ENCODE measurements at places on chromosomes 3 and 15. TPM values are rescaled to one million over a fixed set of nuclear protein-coding genes. Genes with fewer than 3 reads are reported as not detected.

GRCh38 chr15:45993508-45993907, 358.7 kb downstream of the SQOR start:
- DNase-seq = no peak

The SERINC4 gene
- total RNA-seq = 0.29 TPM

The PLD1 gene
- total RNA-seq = 65.9 TPM

DNA sequence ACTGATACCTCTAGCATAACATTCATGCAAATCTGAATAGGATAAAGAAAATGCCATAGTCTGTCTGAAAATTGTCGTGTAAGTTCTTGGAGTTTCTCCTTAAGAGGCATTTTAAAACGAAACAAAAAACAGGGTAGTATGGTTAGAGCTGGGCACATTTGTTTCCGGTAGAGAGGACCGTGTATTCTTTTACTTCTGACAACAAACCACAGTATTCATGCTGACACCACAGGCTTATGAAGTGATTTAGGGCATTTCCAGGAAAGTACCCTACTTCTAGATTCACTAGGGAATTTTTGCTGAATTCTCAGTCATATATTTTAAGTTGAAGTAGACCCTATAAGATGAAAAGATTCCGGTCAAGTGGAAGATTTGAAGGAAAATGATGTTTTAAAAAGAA, 541.3 kb downstream of the UNC13C start:
- no peak for DNase-seq

GRCh38 chr3:150292891-150293290, 115.2 kb upstream of the TSC22D2 start:
- no peak for DNase-seq

GRCh38 chr15:70488002-70488605, 275.3 kb downstream of the UACA start:
- peak; percentile 58 for DNase-seq

GRCh38 chr3:128380719-128381118, 86.0 kb downstream of the DNAJB8 start:
- peak; percentile 21 for DNase-seq

DNA sequence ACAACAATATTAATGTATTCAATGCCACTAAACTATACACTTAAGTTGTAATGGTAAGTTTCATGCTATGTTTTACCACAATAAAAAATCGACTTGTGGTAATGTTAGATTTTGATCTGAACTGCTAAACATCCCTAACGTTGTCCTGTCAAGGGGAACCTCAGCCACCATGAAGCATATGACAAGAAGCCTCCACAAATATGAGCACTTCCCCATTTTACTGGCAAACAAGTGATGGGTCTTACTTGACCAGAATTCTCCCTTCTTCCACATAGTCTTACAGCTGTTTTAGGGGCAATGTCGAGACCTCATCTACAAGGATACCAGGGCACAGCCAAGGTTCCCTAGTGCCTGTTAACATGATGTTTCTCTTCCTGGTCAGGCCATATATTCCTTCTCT, 124.2 kb upstream of the ABI3BP start:
- no peak for DNase-seq

GRCh38 chr3:185988816-185989175, 51.0 kb upstream of the TRA2B start:
- no peak for DNase-seq

DNA sequence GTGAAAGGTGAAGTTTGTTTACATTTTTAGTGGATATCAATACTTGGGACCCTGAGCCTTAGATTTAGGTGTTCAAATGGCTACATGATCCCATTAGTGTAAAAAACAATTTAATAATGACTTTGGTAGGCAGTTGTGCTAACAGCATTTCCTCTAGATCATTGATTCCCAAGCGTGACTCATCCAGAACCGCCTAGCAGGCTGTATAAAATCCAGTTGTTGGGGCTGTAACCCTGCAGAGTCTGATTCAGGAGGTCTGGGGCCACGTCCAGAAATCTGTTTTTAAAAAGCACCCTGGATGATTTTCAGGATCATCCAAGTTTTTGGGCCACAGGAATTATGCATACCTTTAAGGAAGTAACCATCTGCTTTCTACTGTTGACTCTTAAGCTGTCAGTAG, 156.4 kb downstream of the TP63 start:
- no peak for DNase-seq

The XYLB gene
- total RNA-seq = 1.0 TPM

All from right cardiac atrium (tissue), 5 donors.